ENCODE measurements at places on chromosomes 6 and 20.

DNA sequence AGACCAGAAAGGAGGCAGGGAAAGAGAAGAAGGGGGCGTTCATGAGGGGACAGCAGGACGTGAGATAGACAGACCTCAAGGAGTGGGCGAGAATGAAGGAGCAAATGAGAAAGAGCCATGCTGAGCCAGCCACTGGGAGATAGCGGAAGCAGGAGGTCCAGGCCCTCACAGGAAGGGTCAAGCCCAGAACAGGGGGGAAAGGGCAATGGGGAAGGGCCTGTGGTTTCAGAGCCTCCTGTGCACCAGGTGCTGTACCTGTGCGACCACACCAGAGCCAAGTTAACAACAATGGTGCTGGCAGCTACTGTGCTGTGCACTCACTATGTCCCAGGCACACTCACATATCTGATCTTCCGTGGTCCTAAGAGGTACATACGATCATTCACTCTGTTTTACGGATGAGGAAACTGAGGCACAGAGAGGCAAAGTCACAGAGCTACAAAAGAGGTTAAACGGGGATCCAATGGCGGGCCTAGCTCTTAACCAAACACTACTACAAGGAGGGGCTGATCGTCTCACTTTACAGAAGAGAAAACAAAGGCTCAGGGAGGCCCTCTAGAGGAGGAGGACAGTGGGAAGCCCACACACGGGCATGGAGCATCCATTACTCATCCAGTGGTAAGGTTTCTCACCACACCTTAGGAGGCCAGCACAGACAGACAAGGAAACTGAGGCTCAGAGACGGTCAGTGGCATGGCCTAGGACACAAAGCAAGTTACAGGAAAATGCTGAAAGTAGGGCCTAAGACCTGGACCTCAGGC is 129.1 kb downstream of the PREX1 start:
- no peak for DNase-seq

DNA sequence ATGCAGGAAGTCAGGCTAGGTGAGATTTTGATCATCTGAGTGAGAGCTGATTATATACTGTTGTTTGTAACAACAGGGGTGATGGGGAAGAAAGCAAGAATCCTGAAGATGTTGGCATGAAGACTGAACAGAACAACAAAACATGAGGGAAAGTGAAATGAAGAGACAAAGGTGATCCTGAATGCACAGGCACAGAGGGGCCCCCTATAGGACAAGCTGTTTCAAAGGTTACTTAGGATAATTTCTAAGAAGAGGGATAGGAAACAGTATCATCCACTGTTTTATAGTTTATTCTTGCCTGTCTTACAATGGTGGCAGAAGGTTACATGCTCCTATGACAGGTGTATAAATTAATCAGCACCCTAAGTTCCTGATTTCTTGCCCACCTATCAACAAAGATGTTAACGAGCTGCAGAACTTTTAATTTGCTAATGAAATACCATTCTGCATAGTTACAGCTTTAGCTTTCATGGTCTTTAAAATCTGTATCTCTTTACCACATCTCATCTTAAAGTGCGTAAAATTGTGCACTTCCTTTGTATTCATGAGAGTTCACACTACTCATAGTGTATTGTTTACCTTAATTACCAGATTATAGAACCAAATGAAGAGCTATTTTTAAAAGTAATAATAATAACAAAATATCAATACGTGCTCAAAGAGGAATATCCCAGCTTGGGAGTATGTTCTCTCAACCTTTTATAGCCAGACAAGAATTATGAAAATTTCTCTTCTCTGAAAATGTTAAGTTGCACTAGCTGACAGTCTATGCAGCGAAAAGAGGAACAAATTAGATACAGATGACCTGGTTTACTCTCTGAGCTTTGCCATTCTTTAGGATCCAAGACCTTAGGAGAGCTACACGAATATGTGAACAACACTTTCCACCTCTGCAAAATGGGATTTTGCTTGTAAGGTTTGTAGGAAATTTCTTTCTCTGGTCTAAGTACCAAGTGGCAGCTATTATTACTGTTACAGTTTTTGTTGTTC is 192.5 kb downstream of the EDN1 start:
- DNase-seq = no peak

DNA sequence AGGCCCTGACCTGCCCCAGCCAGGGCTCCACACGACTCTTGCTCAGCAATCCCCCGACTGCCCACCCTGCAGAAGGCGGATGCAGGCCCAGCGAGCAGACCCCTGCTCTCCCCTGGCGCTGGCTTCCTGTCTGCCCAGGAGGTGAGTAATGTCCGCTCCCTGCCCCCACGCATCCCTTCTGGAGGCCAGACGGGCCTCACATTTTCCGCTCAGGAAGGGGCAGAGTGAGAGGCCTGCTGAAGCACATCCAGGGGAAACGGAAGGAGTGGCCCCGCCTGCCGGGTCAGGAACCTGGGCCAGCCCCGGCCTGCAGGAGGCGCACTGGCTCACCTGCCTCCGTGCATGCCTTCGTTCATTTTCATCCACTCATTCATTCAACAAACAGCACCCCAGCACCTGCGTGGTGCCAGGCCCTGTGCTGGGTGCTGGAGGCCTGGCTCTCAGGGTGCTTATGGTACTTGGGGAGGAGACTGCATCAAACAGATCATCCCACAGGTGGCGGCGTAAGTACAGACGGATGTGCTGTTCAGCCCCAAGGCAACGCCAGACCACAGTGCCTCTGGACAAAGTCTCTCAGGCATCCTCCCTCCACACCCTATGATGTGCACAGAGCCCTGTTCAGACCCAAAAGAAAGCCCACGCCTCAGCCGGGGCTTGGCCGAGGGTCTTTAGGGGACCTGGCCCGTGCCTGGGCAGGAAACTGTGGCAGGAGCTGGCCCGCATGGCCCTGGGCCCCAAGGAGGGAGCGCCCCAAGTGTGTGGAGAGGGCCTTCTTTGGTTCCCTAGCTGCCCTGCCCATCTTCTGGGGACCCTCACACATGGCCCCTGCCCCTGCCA is 112.1 kb downstream of the ASXL1 start:
- peak; percentile 52 for DNase-seq

GRCh38 chr6:3981917-3982316 is 97.0 kb downstream of the FAM217A start:
- DNase-seq = no peak

DNA sequence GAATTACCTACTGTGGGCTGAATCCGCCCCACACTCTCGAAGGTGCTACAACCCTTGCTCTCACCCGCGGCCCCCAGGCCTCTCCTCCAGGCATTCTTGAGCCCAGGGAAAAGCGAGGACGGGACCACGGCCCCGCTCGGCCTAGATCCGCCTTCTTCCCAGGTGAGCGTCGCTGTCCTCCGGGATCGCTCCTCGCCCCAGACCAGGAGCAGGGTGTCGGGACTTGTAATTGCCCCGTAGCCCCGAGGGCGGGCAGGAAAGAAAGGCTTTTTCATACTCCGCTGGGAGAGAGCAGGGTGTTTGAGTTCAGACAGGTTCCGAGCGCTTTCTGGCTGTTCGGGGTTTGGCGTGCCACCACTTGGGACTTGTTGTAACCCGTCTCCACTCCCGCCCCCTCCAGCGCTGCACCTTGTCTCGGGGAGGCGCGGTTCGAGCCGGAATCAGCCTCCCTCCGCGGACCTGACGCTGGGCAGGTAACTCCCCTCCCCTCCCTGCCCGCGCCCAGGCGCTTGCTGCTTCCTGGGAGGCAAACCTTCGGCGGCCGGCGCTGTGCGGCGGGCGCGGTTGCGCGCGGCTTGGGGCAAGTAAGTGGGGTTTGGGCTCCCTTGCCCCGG is at the start of gene FAM83B:
Gene FAM83B, plus strand, starts transcription at position 529 of the 614 bp plus-strand sequence. CDS start 23,476 bp downstream, outside the sequence.
- no peak for DNase-seq

DNA sequence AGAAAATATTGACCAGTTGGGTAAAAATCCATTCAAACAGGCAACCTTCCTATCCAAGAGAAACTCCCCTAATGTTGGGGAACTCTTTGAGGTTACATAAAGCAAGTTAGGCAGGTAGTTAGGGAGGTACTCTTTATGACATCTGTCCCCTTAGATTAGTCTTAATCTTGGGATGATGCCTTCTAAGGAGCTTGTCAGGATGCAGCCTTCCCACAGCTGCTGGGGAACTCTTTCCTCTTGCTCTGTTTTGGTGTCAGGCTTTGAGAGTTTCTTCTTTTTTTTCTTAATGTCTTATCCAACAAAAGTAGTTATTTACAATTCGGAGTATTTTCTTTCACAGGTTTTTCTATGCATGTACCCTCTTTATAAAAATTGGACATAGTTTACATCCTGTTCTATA is 194.8 kb downstream of the CDKAL1 start:
- no peak for DNase-seq

DNA sequence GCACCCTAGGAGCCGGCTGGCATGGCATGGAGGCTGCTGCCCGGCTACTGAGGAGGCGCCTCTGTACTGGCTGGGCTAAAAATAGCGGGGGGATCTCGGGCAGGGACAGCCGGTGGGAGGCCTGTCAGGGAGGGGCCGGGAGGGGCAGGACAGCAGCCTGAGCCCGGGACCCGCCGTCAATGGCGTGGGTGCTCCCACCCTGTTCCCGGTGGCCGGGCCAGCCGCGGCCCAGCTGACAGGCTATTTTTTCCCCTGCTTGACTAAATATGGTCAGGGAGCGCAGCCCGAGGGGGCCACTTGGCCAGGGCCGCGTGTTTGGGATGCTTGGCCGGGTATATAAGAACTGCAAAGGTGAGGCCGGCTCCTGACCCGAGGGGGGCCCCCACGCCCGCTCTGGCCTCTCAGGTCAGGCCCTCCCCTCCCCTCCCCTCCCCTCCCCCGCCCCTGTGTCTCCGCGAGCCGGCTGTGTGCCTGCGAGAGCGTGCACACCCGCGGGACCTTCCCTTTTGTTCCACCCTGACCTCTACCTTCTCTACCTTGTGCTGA is 74.4 kb upstream of the GATA5 start:
- no peak for DNase-seq

- no peak for DNase-seq
Observed at GRCh38 chr6:109186012-109186411, 90.7 kb downstream of the CEP57L1 start.

DNA sequence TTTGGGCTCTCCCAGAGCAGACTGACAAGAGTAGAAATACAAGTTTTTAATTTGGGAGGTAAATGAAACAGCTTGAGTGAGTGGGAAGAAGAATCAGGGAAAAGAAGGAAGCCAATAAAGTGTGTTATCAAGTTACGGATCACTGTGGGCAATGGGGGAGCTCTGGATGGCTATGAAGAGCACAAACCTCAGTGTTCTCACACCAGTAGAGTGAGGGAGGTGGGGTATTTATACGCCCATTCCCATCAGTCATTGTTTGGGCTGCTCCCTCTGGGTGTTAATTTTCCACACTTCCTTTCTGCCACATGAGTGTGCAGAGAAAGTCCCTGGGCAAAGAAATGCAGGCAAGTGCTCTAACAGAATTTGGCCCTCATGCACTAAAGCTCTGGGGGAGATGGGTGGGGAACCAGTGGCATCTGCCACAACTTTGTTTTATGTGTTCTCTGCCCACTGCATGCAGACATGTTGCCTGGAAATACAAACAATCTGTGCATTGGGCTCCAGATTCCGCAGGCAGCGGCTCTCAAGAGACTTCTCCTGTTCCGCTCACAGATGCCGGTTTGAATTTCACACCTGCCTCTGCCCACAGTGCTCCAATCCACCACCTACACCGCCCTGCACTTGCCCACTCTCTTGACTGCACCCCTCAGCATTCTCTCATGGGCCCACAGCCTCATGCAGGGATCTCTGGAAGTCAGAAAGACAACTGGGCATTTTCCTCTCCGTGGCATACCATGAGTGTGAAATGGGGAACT is 211.1 kb upstream of the RNF24 start:
- no peak for DNase-seq
